ENCODE measurements at places on chromosomes 16 and 17.
A peak's percentile ranks its signal among the peaks of the same experiment; 100 is the strongest.

- no peak for DNase-seq
Observed at GRCh38 chr16:68236826-68237242, 907 bp upstream of the ESRP2 start.

GRCh38 chr16:7330709-7331108 is 1.9 kb upstream of the RBFOX1 start:
- no peak for DNase-seq

- no peak for DNase-seq
Observed at GRCh38 chr16:85715169-85716021, 26.6 kb upstream of the GINS2 start.

DNA sequence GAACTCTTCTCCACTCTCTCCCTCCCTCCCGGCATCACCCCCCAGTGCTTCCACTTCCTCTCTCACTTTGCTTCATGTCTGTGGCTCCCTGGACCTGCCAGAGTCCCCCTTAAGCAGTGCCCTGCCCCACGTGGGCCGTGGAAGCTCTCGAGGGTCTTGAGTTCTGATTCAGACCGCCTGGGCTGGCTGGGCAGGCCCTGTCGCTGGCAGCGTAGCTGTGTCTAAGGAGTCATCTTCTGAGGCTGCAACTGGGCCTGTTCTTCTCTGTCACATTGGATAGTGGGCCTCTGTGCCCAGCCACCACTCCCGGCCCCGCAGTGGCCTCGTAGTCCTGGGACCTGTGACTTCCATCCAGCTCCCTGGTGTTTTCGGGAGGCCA is 30.7 kb downstream of the MNT start:
- no peak for DNase-seq

DNA sequence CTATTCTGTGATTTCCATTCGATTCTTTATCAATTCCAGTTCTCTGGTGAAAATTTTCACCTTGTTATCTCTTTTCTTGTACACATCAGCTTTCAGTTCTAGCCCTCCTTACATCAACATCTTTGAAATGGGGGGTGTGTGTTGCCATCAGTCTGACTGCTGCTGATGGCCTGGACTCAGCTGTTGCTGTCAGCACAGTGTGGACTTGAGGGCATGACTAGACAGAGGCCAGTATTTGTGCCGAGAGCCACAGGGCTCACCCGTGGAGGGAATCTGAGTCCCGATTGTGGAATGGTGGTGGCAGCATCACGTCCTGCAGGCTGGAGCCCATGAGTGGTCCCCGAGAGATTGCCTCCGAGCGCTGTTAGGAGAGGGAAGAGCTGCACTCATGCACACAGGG is 114.2 kb downstream of the RPTOR start:
- no peak for DNase-seq

- no peak for DNase-seq
Observed at GRCh38 chr16:57804111-57804837, 2.0 kb upstream of the KIFC3 start.

GRCh38 chr17:69485251-69485661 is 70.8 kb downstream of the MAP2K6 start:
- DNase-seq: no peak

- peak; percentile 65 for DNase-seq
Observed at GRCh38 chr16:56915336-56916119, 16.4 kb upstream of the HERPUD1 start.

GRCh38 chr17:81091774-81092517 is 57.0 kb downstream of the BAIAP2 start:
- DNase-seq: no peak

DNA sequence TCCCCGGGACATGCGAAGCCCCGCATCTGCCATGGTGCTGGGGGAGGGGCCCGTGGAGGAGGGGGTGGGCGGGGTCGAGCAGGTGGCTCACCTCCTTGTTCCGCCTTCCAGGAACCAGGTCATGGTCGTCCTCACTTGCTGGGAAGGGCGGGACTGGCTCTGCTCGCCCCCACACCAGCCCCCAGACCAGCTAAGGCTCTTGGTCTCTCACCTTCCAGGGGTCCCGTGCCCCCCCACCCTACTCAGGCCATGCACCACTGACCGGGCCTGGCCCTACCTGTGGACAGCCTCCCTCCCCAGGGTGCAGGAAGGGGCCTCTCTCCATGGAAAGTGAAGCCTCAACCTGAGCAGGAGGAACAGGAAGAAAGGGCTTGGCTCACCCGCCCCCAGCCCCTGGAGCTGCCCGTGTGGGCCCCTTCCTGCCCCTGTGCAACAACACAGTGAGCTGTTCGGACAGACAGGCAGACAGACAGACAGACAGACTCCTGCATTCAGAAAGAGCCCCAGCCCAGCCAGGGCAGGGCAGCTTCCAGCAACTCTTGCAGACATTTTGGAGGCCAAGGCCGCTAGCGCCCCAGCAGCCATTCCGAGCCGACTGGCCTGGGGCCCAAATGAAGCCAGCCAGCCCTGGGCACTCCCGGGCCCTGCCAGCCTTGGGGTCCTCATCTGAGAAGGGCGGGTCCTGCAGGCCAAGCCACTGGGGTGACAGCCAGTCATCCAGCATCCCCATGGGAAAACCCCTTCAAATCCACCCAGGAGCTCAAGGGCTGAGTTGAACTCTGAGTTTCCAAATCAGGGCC is 8.1 kb upstream of the KREMEN2 start:
- DNase-seq: no peak

- DNase-seq: no peak
Observed at GRCh38 chr16:87822108-87822970, 47.0 kb downstream of the SLC7A5 start.

DNA sequence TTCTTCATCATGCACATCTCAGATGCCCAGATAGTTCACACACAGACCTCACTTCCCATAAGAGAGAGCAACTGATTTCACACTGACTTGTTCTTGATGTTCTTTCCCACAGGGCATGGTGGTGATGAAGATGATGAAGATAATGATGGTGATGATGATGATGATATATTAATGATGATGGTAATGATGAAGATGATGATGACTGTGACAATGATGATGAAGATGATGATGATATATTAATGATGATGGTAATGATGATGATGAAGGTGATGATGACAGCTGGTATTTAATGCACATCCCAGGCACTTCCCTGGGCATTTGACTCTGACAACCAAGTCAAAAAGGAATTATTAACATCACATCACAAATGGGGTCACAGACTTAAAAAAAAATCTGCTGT is 225.2 kb downstream of the MAF start:
- DNase-seq: no peak

- no peak for DNase-seq
Observed at GRCh38 chr17:52024300-52024870, 134.1 kb downstream of the CA10 start.

GRCh38 chr17:29699283-29699682 is 76.6 kb upstream of the CORO6 start:
- no peak for DNase-seq

- DNase-seq: no peak
Observed at GRCh38 chr17:68103148-68103547, 67.6 kb downstream of the KPNA2 start.

GRCh38 chr16:85570735-85571562 is 42.2 kb upstream of the GSE1 start:
- no peak for DNase-seq

- DNase-seq: no peak
Observed at GRCh38 chr16:70689970-70690891, 4.4 kb upstream of the MTSS2 start.

GRCh38 chr16:82460766-82461165 is 166.0 kb upstream of the CDH13 start:
- no peak for DNase-seq

GRCh38 chr17:31604936-31605335 is 213.5 kb downstream of the RAB11FIP4 start:
- no peak for DNase-seq

DNA sequence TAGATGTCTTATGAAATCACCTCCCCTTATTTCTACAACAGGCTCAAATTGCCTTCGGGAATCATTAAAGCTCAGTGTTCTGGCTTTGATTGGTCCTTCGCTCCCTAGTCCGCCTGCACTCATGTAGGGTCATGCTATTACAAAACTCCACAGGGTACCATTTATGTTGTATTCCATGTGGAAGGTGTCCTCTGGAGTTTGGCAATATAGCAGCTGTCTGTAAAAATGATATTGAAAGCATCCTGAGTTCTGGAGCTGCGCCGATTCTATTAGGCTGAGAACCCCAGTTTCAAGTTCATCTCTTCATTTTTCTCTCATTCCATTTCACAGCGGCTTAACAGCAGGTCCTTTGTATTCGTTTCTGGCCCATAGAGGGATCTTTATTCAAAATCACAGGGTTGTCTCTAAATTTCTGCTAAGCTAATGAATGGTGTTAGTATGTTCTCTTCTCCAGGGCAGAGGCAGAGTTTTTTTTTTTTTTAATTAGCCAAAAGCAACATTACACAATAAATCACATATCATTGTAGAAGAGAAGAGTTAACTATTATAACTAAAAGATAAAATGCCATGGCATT is 71.9 kb upstream of the TEKT1 start:
- no peak for DNase-seq

GRCh38 chr17:43092901-43093300 is 32.3 kb downstream of the BRCA1 start:
- no peak for DNase-seq

DNA sequence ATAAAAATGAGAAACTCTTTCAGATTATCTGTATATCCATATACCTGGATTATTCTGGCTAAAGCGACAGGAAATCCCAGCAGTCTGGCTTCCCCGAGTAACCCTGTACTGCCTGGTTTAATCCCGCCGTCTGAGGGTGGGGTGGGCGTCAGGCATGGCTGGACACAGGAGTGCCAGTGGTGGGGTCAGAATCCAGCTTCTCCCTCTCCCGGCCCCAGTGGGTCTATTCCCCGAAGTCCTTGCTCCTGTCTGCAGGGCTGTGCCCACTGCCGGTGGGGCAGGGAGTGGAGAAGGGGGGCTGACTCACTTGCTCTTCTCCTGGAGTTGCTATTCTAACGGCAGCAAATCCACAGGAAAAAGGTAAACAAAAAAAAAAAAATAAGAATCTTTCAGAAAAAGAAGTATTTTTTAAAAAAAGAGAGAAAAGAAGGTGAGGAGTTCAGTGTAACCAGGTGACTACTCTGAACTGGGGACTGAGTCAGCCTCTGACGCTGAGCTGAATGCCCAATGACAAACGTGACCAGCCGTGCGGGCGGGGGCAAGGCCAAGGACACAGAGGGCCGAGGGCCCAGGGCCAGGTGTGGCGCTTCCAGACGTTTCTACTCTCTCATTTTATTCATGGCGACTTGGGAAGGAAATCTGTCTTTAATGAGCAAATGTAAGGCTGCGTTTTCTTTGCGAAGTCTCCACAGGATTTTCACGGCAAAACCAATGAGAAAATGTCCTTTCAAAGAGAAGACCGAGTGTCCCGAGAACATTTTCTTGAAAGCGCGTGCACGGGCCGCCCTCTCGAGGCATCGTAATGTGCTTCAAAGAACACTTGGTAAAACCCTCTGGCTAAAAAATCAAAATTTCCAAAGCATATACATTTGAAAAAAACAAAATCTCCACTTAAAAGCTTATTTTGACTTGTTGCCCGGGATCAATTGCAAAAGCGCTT is 20.2 kb downstream of the FOXF1 start:
- DNase-seq: no peak

DNA sequence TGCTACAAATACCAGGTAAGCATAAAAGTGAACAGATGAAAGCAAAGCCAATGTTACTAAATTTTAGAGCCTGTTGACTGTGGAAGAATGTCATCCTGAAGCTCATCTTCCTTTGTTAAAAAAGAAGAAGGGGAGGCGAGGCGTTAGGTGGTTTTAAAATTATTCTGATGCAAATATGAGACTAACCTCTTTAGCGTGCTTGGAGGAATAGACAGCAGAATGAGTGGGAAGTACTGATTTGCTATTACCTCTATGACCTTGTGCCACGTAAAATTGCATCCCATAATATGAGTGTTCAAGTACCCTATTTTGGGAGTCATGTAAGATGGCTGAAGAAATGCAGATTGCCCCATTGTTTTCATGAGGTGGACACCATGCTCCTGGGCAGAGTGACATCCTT is 95.7 kb downstream of the ELAC2 start:
- DNase-seq: no peak

DNA sequence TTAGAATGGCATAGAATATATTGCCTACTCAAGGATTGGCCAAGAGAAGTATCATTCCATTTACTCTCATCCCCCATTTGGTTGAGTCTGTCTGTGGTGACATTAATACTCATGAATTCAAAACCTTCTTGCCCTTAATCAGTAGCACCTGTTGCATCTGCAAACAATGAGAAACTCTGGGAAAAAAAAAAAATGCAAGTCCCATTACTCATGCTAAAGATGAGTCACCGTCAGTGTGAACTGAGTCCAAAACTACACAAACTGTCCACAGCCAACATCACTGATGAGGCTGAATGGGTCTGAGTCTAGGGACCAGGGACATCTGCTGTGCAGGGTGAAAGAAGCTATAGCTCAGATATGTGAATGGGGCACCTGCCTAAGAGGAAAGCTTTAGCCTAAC is 96.9 kb upstream of the ADAMTS18 start:
- DNase-seq: no peak

DNA sequence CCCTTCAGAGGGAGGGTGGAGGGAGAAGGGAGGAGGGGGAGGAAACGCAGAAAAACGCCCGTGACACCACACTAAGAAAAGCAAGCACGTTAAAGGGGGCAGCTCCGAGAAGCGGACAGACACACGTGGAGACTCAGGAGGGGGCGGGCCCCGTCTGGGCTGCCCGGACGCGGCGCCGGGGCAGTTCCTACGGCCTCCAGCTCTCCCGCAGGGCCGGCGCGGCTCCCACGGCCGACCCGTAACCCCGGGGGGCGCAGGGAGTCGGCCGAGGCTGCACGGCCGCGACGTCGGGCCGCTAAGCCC is 362 bp downstream of the KLHDC4 start:
- no peak for DNase-seq

GRCh38 chr17:80746262-80746935 is 201.8 kb downstream of the RPTOR start:
- no peak for DNase-seq

GRCh38 chr16:67645397-67646121 is 615 bp downstream of the CARMIL2 start:
- no peak for DNase-seq

GRCh38 chr16:25799816-25800215 is 108.1 kb downstream of the HS3ST4 start:
- no peak for DNase-seq

GRCh38 chr17:6040504-6040903 is 29.7 kb upstream of the WSCD1 start:
- DNase-seq: no peak

DNA sequence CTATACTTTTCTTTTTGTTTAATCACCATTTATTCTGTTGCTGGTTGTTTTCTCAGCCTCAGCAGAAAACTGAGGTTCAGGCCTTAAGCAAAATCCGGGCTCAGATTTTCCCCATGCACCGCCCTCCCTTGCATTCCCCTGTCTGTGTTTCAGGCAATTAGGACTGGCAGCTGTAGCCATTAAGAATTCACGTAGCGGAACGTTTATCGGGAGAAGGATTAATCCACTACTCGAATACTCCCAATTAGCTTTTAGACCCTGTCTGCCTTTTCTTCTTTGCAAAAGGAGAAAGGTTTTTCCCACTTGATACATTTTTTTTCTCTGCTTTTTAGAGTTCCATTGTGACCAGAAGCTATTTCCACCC is 173.1 kb downstream of the RPTOR start:
- no peak for DNase-seq

DNA sequence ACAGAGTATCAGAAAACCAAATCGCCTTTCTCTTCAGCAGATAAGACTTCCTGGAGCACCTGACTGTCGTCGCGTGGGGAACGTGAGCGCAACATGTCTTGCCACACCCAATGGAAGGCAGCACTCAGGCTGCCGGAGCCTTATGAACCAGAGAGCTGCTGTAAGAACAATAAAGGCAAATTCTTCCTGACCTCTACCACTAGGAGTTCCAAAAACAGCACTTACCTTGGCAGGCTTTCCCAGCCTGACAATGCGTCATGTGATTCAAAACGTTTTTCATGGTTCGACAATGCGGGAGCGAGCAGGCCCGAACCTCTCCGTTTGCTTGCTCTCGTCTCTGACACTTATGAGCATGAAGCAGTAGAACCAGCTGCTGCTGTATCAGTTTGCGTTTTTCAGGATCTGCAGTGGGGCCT is 75.8 kb upstream of the TRAP1 start:
- DNase-seq: no peak
